Astrocyte of the cerebellum (primary cell): ENCODE measurements at places on chromosomes 12 and 14.
A peak's percentile ranks its signal among the peaks of the same experiment; 100 is the strongest.

DNA sequence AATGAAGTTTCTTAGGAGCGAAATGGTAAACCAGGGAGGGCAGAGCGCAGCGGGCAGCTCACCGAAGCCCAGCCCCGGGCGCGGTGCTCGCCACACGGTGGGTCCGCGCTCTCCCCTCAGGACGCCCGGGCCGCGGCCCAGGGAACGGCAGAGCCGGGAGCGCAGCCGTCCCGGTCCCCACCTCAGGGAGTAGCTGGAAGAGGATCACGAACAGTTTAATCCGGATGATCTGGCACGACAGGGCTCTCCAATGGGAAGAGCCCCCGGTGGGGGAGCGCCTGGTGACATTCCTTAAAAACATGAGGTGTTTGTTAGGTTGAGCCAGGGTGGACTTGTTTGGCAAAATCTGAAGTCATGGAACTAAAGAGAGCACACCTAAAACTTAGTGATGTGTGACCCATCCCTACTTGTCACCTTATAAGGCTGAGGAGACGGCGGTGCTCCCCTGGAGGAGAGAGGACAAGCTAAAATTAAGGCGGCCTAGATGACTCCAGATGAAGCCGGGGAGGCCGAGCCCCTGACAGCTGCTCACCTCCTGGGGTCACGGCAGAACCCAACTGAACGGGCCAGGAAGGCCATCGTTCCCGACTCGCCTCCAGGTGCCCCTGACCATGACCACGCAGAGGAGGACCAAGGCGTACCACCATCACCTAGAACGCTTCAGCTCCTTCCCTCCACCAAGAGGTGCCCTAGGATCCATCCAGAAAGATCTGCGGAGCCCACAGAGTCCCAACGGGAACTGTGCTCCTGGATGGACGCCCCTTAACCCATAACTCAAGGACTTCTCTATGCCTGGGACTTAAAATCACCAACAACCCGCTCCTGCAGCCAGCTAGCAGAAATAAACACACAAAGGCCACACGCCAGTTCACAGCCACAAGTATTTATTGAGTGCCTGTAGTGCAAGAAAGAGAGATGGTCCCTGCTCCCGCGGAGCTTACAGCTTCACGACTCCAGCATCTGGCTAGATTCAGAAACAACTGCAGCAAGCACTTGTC lies 866 bp upstream of the PITPNM2 start:
- DNase-seq, result no peak

GRCh38 chr12:101238306-101238705 lies 28.3 kb upstream of the SLC5A8 start:
- no peak for DNase-seq

GRCh38 chr14:57293866-57294837 lies 25.4 kb downstream of the AP5M1 start:
- DNase-seq, result peak; percentile 8

GRCh38 chr12:28222081-28222700 lies 31.9 kb downstream of the CCDC91 start:
- no peak for DNase-seq

- no peak for DNase-seq
These were observed 109.5 kb downstream of the LGMN start for GRCh38 chr14:92638904-92639303.
